ENCODE measurements at places on chromosomes 13 and 19. TPM values are rescaled to one million over a fixed set of nuclear protein-coding genes. Genes with fewer than 3 reads are reported as not detected.

DNA sequence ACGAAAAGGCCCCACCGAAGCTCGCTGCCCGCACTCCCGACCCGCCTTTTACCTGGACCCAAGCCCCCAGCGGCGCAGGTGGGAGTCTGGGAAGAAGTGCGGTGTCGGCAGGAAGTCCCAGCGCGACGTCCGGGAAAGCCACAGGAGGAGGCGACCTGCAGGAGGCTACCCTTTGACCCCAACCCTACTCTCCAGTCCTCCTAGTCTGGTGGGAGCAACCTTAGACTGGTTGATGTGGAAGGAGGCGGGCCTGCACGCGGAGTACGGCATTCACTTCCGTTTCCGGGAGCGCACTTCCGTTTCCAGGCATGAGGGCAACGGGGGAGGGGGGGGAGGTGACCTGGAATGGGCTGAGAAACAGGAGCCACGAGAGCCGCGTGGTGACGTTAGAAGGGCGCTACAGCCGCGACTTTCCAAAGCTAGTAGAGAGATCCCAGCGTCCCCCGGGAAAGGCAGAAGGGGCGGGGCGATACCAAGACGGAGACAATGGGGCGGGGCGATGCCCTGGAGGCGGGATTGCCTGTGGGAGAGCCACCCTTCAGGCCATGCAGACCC, 28.5 kb downstream of the ZNF266 start:
- peak overlapping the region; percentile 33 for H3K27ac ChIP-seq
- peak overlapping the region; percentile 54 for H3K4me3 ChIP-seq
- no peaks in the 10 kb centered on the region for H3K4me1 ChIP-seq
- peak; percentile 96 for DNase-seq
- H3K27me3 ChIP-seq: no peaks in the 10 kb centered on the region

- H3K36me3 ChIP-seq: peaks cover 46% of the 10 kb centered on the region
- no peak for DNase-seq
- no peaks in the 10 kb centered on the region for H3K27me3 ChIP-seq
- no peak overlapping the region for H3K4me3 ChIP-seq
- no peak overlapping the region for H3K27ac ChIP-seq
These were observed 16.6 kb downstream of the ADAMTS10 start for GRCh38 chr19:8593931-8594330.

DNA sequence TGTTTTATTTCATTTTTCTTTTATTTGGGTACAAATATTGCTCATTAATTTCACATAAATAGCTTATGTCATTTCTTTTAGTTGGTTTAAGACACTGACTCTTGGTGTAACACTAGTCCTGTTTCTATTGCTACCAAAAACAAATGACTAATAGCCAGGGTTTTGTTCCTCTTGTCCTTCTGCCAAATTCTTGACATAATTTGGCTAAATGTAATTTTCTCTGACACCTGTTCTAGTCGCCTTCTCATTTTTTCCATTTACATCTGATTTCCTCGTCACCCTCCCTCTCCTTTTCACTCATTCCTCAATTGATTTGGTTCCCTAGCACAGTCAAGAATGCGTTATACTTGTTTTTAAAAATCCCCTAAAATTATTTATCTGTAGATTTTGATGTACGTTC, 1718.7 kb downstream of the EFNB2 start:
- no peaks in the 10 kb centered on the region for H3K27me3 ChIP-seq
- H3K4me1 ChIP-seq: no peaks in the 10 kb centered on the region
- DNase-seq: no peak
- no peaks in the 10 kb centered on the region for H3K36me3 ChIP-seq
- H3K4me3 ChIP-seq: no peak overlapping the region

CYP2S1 gene
- total RNA-seq: 3.2 TPM

MCEMP1 gene
- total RNA-seq: not detected

Data from spinal cord (tissue), 10 donors.